ENCODE measurements at places on chromosomes 3 and 15.

DNA sequence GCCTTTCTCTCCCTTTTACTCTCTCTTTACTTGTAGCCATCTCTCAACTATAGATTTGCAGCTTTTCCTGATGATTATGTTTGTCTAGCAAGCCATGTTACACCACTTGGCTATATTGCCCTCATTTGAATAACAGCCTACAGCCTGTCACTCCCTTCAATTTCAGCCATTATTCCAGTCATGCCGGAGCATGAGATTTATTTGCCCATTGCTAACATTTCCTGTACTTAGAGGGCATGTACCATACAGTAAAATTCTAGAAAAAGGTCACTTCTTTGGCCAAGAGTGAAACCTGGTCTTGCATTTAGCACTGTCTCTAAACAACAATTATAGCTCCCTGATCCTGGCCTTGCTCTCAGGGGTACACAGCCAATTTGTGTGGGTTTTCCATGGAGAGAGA lies 221.7 kb upstream of the TMC3 start:
- DNase-seq, result no peak

- no peak for DNase-seq
Measured at GRCh38 chr3:32958509-32958908, 7.1 kb downstream of the CCR4 start.

GRCh38 chr3:183892610-183893214 lies 8.0 kb upstream of the PARL start:
- DNase-seq, result no peak

DNA sequence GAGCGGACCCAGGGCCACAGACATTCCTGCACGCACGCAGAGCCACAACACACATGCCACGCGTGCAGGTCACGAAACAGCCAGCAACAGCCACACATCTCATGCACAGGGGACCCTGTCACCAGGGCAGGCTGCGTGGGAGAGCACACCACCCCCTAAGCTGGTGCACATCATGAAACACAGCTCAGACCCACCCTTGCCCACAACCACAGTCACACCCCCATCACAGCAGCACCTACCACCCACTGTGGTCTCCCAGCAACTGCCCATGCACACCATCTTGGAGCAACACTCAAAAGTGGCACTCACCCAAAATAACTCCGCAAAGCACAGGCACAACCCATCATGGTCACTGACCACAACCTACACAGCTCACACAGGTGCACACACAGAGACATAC lies 75.7 kb downstream of the OCA2 start:
- DNase-seq, result no peak

- no peak for DNase-seq
Measured at GRCh38 chr15:75952525-75952924, 48.8 kb downstream of the FBXO22 start.

- DNase-seq, result no peak
Measured at GRCh38 chr15:81480645-81481053, 106.6 kb upstream of the TMC3 start.

DNA sequence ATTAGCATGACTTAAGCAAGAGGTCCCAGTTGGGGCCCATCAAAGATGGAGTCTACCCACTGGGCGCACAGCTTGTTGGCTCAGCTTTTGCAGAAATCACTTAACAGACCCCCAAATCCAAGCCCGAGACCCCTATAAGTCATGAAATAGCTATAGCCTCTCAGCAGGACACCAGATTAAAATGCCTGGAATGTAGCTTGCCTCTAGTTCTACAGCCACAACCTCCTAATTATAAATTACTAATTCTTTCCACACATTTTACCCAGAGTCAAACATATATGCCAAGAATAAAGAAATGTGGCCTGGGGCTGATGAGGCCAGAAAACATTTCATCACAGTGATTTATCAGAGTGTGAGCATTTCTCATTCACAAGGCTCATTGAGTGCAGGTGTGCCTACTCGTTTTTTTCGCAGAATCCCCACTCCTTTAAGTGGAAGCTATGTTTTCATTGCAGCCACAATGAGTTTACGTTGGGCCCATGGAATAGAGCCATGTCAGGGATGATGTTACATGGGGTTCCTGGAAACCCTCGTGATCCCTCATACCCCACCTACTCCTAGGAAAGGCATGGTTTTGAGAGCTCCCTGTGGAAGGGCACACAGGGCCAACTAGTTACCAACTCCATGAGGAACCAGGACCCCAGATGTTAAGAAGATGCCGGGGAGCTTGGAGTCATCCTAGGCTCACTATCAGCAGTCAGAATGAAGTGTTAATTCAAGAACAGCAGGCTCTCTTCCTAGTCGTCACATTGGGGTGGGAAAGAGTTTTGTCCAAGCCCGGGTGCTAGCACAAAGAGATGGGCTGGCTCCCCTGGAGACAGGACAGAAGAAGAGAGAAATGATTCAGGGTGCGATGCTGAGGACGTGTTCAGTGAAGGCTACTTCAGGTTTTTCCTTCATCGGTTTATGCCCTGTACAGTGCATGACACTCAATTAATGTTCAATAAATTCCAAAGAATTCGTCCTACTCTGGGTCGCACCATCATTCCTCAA lies 90.2 kb upstream of the ABHD17C start:
- no peak for DNase-seq

- DNase-seq, result no peak
Measured at GRCh38 chr15:76260246-76260938, 50.9 kb downstream of the ETFA start.

GRCh38 chr3:111581403-111582119 lies 13.6 kb downstream of the ZBED2 start:
- no peak for DNase-seq
